Fibroblast of skin of left biceps (primary cell): ENCODE measurements at places on chromosomes 1 and 21.

- DNase-seq = peak; percentile 55
These were observed at the start of gene COA7 for GRCh38 chr1:52697795-52698674. TSS of gene COA7 (minus strand) at chr1:52698347. CDS start at chr1:52698326, 21 bp downstream.

- DNase-seq = no peak
These were observed 555.5 kb upstream of the NR5A2 start for GRCh38 chr1:199472018-199472417.

GRCh38 chr21:44283948-44284347, 1.7 kb upstream of the AIRE start:
- no peak for DNase-seq

DNA sequence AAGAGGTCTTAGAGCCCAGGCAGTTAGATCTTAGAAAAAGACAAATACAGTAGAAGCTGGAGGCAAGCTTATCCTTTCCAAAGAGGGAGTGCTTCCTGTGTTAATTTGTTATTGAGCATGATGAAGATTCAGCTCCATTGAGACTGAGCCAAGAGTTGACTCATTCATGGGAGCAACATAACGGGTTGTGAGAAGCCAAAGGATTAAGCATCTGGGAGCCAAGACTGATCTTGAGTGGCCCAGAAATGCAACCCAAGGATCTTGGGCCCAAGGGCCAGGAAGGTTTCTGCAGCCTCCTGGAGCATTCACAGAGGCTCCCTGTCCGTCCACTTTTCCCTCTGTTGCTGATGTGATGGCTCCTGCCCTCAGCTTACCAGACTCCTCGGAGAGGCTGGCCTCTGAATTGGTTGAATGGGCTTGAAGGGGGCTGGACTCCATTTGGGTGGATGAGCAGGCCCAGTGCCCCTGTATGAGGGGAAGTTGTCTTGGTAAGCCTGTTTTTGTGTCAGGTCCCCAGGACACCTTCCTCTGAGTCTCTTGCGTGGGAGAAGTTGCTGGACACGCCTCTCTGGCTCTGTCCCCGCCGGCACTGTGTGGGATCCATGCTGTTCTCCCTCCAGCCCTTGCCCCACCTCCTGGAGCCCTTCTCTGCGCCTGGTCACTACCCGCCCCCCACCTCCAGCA, 42.4 kb downstream of the PDE9A start:
- DNase-seq = no peak

- no peak for DNase-seq
These were observed 252.8 kb upstream of the ADGRL2 start for GRCh38 chr1:81547912-81548303.

DNA sequence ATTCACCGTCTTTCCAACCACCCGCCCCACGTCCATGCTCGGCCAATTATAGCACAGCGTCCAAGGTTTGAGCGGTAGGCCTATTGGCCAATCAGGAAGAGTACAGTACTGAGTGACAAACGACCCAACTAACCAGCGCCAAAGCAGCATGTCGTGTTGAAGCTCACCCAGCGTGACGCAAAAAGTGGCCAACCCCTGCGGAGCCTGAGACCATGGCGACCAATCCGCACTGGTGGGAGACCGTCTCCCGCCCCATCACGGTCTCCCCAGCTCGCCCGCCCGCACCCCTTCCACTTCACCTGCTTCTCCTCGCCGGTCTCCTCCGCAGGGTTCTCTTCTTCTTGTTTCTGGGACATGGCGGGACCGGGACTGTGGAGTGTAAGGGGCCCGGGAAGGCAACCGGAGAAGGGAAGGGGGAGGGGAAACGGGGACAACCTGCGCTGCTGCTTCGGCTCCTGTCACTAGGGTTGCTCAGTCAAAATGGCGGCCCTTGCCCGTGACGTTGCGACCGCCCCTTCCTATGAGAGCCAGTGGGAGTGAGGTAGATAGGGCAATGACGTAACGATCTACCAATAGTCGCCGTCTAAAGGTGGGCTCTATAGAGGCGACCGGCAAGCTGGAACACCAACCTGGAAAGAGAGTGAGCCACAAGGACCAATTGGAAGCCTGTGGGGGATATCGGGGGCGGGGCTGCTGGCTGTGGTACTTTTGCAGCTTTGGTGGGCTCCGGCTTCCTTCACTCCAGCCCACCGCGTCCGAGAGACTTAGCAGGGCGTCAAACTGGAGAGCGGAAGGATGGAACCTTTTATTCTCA, at the start of gene ENSA:
ENSA (minus strand) TSS at position 498 of the 814 bp plus-strand sequence; CDS start at position 356, 142 bp downstream.
- peak; percentile 99 for DNase-seq

- DNase-seq = no peak
These were observed 12.8 kb downstream of the CACHD1 start for GRCh38 chr1:64482720-64483119.

GRCh38 chr1:83511146-83511726, 487.7 kb downstream of the TTLL7 start:
- DNase-seq = peak; percentile 38

DNA sequence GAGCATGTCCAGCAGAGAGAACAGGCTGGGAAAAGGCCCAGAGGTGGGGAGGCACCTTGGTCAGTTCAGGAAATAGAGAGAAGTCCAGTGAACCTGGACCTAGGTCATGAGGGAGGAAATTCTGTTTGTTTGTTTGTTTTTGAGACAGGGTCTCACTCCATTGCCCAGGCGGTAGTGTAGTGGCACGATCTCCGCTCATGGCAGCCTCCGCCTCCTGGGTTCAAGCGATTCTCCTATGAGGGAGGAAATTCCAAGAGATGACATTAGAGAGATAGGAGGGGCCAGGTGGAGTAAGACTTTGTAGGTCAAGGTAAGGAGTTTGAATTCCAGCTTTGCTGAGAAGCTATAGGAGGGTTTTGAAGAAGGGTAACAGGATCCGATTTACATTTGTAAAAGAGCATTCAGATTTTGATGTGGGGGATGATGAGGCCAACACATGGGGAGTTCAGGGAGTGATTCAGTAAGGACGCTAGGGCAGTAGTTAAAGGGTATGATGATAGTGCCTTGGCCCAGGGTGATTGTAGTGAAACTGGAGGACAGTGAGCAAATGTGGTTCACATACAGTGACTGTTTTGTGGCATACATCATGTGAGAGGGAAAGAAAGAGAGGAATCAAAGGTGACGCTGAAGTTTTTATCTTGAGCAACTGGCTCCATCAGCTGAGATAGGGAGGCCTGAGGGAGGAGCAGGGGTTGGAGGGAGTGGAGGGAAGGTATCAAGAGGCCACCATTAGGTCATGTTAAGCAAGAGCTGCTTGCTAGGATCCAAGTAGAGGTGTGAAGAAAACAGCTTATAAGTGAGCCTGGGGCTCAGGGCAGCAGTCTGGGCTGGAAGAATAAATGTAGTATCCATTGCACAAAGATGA, 8.3 kb upstream of the TRABD2B start:
- DNase-seq = no peak

GRCh38 chr1:78619803-78620579, at the start of gene IFI44L:
TSS of gene IFI44L (plus strand) at chr1:78620448. CDS start at chr1:78627916, 7,468 bp downstream.
- peak; percentile 52 for DNase-seq

GRCh38 chr1:110338309-110338885, 780 bp upstream of the RBM15 start:
- DNase-seq = no peak

- no peak for DNase-seq
These were observed 34.5 kb downstream of the PARP1 start for GRCh38 chr1:226373376-226373775.

GRCh38 chr1:109884242-109884891, 26.3 kb upstream of the CSF1 start:
- no peak for DNase-seq

DNA sequence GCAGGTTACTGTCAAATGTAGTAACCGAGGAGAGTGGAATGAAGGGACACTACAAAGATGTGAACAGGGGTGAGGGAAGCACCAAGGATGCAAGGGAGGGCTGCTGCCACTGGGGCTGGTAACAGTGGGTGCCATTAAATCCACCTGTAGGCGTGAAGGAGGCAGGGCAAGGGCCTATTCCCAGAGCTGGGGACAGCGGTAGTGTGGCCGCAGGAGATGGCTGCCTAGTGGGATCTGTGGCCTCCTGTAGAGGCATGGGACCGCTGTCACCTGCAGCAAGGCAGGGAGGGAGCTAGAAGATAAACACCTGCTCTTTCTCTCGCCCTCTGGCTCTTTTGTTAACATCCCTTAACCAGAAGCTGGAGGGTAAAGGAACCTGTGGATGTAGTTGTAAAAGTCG, 80.5 kb upstream of the CNIH3 start:
- DNase-seq = no peak

DNA sequence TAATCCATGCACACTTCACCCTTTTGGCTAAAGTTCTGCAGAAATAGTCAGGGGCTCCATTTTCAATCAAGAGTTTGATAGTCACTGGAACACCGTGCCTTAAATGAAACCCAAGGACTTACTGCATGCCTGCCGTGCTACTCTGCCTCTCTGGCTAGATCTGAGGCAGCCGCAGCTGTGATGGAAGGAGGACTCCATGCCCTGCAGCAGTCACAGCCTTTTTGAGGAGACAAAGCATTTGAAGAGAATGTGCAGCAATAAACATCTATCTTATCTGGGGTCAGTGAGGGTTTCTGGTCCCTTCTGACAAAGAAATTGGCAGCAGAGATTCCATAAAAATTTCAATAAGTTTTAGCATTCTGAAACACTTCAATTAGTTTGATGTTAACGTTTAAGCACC, 78.0 kb downstream of the BCAR3 start:
- no peak for DNase-seq

DNA sequence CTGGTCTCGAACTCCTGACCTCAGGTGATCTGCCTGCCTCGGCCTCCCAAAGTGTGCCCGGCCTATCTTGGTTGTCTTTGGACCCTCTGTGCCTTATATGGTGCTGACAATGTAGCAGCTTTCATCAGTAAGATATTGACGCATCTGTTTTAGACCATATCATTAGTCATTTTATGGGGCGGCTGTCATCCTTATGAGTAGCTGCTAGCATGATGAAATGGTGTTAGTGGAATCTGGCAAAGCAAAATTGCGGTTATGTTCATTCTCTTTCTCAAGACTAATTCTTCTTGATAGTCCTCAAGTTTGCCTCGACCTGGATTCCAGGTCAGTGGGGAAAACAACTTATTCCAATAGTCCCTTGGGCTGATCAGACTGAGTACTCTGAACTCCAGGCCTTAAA, 199.9 kb downstream of the PRDM2 start:
- peak; percentile 43 for DNase-seq

GRCh38 chr1:93701629-93702028, 20.0 kb upstream of the BCAR3 start:
- peak; percentile 88 for DNase-seq

DNA sequence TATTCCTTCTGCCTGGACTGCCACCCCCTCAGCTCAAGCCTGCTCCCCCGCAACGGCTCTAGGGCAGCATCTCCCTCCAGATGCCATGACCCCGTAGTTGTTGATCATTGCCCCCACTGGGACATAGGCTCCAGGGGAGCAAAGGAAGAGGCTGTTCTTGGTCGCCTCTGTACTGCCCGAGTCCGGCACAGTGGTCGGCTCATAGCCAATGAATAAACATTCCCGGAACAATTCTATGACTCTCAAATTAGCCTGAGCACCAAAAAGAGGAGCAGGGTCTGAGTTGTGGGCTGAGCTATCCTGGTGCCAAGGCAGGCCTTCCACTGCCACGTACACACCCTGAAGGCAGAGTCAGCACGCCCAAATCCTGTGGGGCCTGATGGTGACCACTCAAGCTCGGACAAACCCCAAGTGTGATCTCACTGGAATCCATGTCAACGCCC, 33.1 kb downstream of the CAPZB start:
- DNase-seq = no peak

DNA sequence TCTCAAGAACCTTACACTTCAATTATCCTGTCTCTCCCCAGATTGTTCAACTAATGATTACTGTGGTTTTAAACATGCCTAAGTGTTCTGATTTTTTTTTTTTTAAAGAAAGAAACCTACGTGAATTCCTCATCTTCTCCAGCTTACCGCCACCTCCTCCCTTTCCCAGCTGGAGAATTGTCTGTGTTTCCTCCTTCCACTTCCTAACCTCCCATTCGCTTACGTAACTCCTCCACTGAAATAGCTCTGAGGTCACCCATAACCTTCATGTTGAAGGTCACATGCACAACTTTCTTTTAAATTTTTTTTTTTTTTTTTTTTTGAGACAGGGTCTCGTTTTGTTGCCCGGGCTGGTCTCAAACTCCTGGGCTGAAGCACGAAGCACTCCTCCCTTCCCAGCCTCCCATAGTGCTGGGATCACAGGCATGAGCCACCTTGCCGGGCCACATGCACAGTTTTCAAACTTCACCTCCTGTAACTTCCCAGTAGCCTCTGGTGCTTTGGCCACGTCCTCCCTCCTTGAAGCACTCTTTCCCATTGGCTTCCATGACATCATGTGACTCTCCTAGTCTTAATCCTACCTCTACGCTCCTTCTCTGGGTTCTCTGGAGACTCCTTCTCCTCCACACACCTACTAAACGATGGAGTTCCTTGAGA, 9.8 kb upstream of the CAPZB start:
- no peak for DNase-seq

DNA sequence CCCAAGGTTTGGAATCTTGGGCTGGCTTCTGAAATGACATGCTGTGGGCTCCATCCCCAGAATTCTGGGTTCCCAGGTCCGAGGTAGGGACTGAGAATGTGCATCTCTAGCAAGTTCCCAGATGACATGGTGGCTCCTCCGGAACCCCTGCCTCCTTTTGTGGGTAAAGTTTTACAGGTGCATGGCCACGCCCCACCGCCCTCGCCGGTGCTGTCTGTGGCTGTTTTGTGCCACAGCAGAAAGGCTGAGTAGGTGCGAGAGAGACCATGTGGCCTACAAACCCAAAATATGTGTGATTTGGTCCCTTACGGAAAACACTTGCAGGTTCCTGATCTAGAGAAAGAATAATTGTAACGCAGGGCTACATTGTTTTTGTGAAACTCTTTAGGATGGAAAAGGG, 30.9 kb downstream of the SKI start:
- DNase-seq = no peak

DNA sequence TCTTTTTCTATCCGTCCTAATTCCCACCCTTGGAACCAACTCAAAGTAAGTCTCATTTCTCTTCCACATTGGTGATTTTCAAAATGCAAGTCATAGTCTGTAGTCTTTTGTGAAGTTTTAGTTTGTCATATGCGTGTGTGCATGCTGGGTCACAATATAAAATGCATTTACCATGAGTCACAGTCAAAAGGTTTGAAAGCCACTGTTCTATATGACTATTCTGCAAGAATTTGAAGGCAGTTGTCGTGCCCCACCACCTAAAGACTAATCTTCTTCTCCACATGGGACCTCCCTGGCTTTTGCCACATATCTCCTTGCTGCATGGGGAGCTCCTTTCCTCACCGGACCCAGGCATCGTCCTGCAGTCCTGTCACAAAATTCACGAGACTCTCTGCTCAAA, 1.6 kb downstream of the STPG1 start:
- no peak for DNase-seq

DNA sequence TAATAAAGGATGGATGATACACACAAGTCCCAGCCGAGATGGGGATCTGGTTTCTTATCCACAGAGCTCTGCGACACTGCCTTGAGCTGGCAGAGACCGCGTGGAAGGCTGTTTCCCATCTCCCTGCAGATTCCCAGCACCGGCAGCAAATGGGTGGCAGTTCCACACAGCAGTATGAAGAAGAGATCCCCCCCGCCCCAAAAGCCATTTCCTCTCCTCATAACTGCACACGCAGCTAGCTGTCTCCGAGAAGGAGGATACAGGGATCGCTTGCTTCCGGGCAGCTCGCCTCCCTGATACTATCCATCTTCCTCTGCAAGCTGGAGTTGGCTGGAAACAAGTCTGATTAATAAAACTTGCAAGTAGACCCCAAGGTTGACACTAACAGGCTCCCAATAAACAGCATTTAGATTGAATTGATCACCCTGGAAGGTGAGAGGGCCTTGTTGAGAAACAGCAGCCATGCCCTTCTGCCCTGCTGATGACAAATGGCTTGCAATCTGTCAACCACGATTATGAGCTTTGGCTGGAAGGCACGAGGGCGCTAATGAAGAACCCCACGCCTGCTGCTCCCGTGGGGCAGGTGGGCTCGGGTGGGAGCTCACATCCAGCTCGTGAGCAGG, 642.3 kb downstream of the AJAP1 start:
- DNase-seq = no peak
